Activated gamma-delta T cell treated with Interleukin-2 at 50 U/mL for 16 hours (primary cell): ENCODE measurements at places on chromosomes 7 and 10.

GRCh38 chr7:28767356-28767755 lies 190.8 kb downstream of the TRIL start:
- no peak for DNase-seq

- no peak for DNase-seq
These were observed 20.9 kb downstream of the FOXK1 start for GRCh38 chr7:4702961-4703512.

GRCh38 chr7:151925446-151926335 lies 30.6 kb upstream of the GALNTL5 start:
- no peak for DNase-seq

DNA sequence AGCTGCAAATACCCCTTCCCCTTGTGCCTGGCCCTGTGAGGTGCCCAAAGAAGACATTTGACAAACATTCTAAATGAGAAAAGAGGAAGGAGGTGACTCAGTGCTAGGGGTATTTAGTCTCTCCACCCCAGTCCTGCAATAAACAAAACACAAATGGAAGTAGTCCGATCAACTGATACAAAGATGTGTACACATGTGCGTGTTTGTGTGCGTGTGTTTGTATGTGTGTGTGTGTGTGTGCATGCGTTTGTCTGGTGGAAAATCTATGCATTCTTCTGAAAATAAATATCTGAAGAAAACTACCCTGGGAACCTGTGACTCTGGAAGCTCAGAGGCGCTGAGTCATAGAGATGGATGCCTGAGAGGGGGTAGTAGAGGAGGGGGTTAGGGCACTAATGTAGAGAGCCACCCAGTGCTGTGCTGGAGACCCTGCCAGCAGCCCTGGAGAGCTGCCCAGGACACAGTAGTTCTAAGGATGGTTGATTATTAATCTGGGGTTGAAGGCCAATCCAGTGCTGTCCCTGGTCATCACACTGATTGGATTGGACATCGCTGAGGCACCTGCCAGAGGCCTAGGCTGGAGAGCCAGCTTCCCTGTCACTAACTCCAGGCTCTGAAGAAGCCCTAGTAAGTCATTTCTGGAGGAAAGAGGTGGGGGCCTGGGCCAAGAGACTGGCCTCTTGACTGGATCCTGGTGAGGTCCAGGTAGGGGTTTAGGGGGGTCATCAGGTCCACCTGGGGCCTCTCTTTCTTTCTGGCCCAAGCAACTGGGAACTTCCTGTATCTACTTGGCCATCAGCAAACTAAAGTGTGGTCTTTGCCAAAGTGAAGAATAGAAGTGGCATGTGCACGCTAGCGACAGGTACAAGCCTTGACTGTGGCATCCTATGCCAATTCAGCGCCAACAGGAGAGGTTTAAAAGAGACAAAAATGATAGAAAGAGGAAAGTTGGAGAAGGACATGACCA lies 18.5 kb downstream of the SFTPA1 start:
- no peak for DNase-seq

DNA sequence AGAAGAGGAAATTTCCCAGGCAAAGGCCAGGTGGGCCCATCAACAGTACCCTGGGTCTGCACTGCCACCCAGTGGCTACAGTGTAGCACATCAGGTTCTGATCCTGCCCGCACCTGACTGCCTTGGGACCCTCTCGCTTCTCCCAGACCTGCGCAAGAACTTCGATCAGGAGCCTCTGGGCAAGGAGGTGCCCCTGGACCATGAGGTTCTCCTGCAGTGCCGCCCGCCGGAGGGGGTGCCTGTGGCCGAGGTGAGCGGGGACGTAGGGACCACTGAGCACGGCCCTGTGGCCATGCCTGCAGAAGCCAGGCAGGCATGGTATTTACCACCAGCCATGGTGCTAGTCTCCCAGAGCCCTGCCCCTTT lies 33.9 kb upstream of the SLC29A3 start:
- DNase-seq, result no peak

- DNase-seq, result no peak
These were observed 54.4 kb downstream of the COBL start for GRCh38 chr7:51261950-51262795.

DNA sequence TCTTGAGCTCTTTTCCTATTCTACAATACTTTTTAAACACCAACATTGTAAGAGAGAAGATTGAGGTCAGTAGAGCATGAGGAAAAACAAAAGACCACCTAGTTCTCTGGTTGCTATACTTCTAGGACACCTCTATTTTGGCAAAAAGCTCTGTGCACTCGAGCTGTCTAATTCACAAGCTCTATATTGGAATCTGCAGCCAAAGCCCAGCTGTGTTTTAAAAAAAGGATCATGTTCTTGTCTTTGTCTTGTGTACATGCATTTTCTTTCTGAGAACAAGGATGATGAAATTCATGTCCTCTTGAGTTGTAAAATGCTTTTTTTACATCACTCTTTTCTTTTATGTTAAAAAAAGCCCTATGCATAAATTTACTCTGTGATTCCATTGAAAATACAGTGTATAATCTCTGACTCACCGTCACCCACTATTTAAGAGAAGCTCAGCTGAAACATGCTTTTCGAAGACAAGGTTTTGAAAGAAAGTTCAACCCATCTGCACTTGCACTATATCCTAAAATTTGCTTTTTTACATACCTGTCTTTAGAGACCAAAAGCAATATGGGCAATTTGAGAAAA lies 215.5 kb upstream of the VSTM2A start:
- DNase-seq, result no peak

GRCh38 chr7:157525491-157525915 lies 188.7 kb downstream of the DNAJB6 start:
- DNase-seq, result no peak

DNA sequence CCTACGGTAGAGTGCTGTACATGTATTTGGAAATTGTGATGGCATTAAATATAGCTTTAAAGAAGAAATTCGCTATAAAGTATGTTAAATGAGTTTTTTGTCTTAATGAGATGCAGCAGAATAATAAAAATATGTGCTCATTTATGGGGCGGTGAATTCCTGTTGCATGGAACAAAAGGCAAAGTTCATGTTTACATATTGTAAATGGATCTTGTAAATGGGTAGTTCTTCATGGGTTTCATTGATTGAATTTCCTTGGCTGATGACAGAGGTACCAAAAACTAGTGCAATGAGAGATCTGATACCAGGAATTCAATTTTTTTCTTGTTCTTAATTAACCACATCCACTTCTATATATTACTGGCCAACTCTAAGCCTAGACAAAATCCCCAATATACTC lies 284.2 kb downstream of the SUGCT start:
- no peak for DNase-seq

DNA sequence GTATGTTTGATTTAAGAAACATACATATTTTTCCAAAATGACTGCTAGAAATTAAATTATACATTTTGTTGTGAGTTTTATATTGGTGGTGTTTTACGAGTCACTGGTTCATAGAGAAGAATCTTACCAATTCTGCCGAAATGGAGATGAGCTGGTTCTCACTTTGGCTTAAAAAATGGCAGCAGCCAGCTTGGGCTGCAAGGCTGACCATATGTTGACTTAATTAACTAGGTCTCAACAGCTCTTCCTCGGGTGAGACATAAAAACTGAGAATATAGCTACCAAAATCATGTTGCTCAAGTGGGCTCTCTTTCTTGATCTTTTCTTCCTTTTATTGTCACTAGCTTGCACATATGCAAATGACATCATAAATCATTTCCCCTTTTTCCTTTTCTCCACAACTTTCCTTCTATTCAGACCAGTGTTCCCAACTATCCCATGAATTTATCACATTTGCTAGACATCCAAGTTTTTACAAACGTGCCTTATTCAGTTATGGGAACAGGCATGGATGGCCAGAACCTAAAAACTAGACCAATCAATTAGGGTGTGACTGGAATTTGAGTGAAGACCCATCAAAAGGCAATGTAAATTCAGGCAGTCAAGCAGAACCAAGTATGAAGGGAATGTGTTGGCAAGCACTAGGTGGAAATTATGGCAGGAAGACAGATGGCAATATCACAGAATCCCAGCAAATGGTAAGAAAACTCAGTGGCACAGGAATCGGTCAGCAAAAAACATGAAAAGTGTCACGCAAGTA lies 6.4 kb upstream of the TSPAN12 start:
- DNase-seq, result no peak

- no peak for DNase-seq
These were observed 228.1 kb upstream of the PFKP start for GRCh38 chr10:2839081-2839725.
